CD4-positive, alpha-beta T cell treated with Interleukin-21 for 1 hour (primary cell): ENCODE measurements at places on chromosomes 5 and 9.

DNA sequence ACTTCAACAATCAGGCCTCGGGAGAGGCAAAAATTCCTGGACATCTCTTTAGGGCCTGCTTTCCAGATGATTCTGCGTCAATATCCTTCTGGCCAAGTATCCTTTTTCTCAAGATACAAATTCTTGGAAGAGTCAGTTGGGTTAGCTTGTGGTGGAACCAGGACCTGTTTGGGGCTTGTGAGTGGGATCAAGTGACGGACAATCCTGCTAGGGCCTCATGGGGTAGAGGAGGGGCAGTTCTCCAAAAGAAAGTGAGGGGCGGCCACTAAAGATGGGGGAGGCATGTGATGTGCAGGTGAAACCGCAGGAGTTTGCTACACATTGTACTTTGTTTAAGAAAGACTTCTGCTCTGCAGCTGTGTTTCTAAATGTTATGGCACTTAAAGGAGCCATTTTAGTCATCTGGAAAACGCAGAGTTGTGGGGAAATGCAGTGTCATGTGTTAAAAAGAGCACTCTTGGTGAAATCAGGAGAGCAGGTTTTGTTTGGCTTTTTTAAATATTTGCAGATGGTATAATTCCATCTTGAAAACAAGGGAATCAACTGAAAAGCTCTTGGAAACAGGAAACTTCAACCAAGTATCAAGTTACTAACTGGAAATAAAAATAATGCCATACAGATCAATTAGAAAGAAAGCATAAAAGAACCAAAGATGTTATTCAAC is 27.4 kb upstream of the GSN start:
- DNase-seq, result no peak

DNA sequence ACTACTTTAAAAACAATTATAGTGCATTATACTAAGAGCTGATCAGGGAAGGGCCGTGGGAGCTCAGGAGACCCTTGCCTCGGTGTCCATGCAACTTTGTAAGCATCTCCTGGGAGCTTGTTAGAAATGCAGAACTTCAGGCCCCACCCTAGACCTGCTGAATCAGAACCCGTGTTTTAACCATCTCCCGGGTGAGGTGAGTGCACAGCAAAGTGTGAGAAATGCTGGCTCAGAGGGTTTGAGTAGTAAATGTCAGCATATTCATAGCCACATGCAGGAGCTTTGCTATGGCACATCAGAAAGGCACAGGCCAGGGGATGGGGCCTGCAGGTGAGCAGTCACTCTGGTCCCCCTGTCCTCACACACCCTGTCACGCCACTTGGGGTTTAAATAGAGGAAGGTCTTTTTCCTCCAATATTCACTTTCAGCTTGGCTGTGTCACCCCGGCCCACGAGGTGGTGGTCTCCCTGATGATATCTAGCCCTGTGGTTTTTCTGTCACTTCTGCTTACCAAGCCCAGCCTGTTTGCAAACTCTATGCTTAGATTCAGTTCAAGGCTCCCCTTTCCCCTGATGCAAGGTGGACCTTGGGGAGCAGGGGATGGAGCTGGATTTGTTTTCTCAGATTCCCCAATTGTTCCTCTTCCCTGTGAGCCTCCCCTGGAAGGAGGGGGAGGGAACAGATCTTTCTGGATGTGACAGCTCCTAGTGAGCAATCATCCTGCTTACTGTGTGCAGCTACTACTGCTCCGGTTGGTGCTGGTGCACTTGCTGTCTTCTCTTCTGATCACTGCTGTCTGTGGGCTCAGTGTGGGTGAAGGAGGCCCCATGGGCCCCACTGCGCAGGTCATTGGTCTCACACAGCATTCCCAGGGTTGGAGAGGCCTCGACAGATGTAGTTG is 51.8 kb upstream of the TGFBR1 start:
- peak; percentile 8 for DNase-seq

GRCh38 chr5:135034236-135034962 is 371 bp upstream of the PITX1 start:
- DNase-seq, result peak; percentile 3

GRCh38 chr5:133605323-133605722 is 7.0 kb downstream of the FSTL4 start:
- no peak for DNase-seq

GRCh38 chr5:132776131-132776937 is 705 bp downstream of the SEPTIN8 start:
- DNase-seq, result no peak

- DNase-seq, result no peak
Measured at GRCh38 chr9:136661641-136662325, 933 bp upstream of the EGFL7 start.

GRCh38 chr5:95709967-95710650 is 21.0 kb upstream of the RHOBTB3 start:
- no peak for DNase-seq

GRCh38 chr9:135223831-135224230 is 136.4 kb downstream of the OLFM1 start:
- DNase-seq, result no peak
